ENCODE measurements at places on chromosomes 6 and 20. TPM values are rescaled to one million over a fixed set of nuclear protein-coding genes. Genes with fewer than 3 reads are reported as not detected.

HSF2 gene
- total RNA-seq, result 4.7 TPM

PTCHD4 gene
- total RNA-seq, result 0.40 TPM

PPP1R3G gene
- total RNA-seq, result 2.0 TPM

GABRR1 gene
- total RNA-seq, result 0.24 TPM

PKIB gene
- total RNA-seq, result 0.88 TPM

PHACTR1 gene
- total RNA-seq, result 1.6 TPM

SYNDIG1 gene
- total RNA-seq, result 0.08 TPM

ZSCAN23 gene
- 0.72 TPM for total RNA-seq

THBD gene
- 46.5 TPM for total RNA-seq

SH3BGRL2 gene
- total RNA-seq, result 28.5 TPM

CEP57L1 gene
- 7.6 TPM for total RNA-seq

GSTA4 gene
- total RNA-seq, result 64.0 TPM

PSORS1C1 gene
- 0.20 TPM for total RNA-seq

CMTR1 gene
- 16.5 TPM for total RNA-seq

TNNC2 gene
- not detected for total RNA-seq

EBF4 gene
- 1.7 TPM for total RNA-seq

ADTRP gene
- total RNA-seq, result 0.72 TPM

SLC22A7 gene
- not detected for total RNA-seq

CSNK2A1 gene
- total RNA-seq, result 83.4 TPM

DSP gene
- total RNA-seq, result 1,306 TPM

OR2H2 gene
- total RNA-seq, result not detected

CLDN20 gene
- not detected for total RNA-seq

TCEA2 gene
- total RNA-seq, result 6.8 TPM

Data from esophagus mucosa (tissue), 1 donor.